ENCODE measurements at places on chromosomes 6 and 20.

DNA sequence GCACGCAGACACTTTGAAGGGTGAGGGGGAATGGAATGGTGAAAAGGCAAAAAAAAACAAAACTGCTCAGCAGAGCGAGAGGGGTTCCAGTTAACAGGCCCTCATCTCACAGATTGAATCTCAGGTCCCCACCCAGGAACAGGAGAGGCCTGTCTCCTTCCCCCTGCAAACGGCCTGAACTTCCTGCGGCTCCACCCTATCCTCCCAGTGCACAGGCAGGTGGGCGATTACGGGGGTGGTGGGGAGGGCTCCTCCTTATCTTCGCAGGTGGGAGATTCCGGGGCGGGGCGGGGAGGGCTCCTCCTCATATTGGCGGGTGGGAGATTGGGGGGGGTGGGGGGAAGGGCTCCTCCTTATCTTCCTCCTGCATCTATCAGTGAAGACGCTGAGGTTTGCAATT is 129.0 kb downstream of the SOX4 start:
- DNase-seq, result no peak

DNA sequence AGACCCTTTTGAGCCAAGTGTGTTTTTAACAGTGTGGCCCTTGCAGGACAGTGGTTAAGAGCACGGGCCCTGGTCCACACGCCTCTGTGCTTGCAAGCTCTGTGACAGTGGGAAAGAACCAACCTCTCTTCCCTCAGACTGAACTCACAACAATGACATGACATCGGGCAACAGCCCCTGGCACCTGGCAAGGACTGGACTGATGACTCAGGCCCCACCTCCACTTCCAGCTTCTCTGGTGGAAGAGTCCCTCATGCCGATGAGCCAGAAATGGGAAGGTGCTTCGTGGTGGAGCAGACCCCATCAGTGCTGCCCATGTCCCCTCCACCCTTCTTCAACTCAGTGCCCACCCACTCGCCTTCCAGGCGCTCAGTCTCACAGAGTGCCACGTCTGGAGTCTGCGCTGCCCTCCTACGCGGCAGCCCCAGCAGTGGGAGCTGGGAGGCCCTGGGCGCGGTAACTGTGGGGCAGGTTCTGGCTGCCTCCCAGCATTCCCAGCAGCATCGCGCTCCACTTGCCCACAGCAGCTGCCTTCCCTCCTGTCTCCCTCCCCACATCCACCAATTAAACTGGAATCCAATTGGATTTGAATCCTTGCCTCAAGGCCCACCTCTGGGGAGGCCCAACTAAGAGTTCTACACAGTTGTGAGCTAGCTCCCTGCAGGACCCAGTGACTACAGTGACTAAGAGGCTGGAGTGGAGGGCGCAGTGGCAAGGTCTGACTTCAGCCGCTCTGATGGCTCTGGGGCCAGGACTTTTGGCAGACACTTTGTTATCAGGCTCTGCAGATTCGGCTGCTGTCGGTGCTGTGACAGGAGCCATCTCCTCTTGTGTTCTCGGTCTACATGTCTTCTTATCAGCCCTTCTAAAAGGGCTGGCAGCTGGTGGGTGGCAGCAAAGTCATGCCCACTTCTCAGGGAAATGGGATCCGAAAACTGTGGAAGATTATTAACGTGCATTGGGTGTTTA is 156.8 kb upstream of the MLN start:
- DNase-seq, result no peak

DNA sequence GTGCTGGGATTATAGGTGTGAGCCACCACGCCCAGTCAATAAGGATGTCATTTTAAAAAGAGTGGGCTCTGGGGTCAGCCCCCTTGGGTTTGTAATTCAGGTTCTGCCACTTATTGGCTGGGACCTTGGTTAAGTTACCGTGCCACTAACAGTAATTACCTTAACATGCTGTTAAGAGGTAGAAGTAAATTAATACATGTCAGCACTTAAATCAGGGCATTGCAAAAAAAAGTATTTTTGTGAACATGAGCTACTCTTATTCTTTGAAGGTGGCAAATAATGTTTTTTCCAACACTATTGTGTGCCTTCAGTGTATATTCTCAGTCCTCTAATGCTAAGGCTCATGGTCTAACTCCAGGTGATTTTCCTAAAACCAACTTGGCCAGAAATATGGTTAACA is 109.5 kb downstream of the F13A1 start:
- no peak for DNase-seq

GRCh38 chr6:138597336-138597735 is 98.0 kb upstream of the NHSL1 start:
- DNase-seq, result no peak

GRCh38 chr6:20811109-20811761 is 277.0 kb downstream of the CDKAL1 start:
- no peak for DNase-seq

DNA sequence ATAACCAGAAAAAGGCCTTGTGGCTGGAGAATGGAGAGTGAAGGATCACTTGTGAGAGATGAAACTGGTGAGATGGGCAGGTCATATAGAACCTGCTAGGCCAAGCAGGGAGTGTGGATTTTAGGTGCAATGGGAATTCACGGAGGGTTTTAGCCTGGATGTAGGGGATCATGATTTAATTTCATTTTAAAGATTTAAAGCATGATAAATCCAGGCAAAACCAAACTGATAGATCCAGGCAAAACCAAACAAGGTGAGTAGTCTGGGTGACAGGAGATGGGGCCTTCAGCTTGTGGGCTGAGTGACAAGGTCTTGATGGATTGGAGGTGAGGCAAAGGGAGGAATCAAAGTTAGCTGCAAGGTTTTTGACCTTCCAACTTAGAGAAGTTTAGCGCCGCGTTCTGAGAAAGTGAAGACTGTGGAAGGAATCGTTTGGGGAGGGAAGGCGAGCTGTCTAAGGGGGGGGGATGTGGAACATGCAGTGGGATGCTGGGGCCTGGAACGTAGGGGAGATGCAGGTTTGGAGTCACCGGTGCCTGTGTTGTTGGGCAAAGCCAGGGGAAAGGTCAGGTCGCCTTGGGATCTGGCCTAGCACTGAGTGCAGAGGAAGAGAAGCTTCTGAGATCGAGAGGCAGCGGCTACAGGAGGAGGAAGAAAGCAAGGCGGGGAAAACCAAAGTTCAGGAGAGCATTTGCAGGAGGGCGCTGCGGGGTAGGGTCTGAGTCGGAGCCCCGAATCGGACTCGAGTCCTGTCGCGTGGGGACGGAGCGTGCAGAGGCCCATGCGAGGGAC is 1.3 kb upstream of the PLCG1 start:
- DNase-seq, result peak; percentile 59

DNA sequence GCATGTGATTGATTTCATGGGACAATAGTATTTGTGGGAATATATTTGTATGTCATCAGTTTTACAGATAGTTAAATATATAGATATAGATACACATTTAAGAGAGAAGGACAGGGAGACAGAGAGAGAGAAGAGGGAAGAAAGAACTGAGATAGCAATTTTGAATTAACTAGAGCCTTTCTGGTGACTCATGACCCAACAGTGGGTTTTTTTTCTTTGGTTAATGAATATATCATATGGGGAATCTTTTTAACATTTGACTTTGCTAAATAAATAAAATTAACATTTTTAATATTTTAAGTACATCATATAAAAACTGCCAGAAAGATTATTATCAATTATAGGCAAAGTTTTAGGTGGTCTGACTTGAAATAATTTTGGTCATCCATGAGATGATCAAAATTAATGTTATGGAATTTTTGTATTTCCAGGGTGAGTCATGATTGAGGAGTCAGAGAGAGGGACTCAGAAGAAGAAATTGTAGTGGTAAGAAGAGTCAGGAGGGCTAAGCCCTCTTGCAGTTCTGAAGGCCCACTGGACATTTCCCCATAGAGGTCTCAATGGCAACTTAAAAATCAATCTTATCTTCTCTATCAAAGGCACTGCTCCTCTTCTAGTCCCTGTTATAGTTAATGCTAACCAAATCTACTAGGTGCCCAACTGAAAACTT is 508.1 kb upstream of the MAP3K7 start:
- DNase-seq, result no peak

GRCh38 chr6:133160536-133160935 is 80.6 kb upstream of the EYA4 start:
- no peak for DNase-seq

DNA sequence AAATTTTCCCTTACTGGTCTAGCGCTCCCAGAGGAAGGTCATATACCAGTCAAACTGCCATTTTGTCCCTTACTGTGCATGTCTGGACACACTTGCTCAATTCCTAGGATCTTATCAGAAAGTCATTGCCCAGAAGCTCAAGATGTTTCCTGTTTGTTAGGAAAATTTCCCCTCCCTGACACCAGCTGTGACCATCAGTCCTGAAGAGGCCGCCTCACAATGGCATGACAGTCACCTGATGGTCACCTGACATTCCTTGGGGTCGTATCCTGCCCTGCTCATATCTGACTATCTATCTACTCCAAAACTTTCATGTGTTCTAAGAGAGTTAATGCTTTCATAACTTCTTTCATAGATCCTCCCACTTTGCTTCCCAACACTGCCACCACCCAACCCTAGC is 219.9 kb downstream of the OTOR start:
- DNase-seq, result no peak

- DNase-seq, result no peak
These were observed 38.3 kb upstream of the ID1 start for GRCh38 chr20:31566658-31567379.

DNA sequence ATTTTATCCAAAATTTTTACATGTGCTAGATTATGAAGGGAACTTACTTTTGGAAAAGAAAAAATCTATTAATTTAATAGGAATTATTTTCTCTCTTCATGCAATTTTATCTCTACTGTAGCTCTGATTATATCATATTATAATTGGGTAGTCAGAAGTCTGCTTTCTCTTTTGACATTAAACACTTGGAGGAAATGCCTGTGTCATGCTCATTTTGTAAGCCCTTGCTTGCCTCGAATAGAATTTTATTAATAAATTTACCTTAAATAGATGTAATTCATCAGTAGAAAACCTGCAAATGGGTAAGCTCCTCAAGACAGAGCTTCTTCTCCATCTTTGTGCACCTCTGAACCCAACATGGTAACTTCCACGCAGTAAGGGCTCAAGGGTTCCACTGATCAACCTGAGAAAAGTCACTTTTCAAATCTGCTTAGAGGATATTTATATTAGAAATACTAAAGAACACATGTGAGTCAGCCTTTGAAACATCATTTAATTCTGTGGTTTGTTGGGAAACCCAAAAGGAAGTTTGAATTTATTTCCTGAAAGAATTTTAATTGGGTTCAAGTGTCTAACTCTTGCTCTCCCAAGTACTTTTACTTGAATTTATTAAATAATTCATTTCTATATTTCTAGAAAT is 266.0 kb downstream of the ALDH8A1 start:
- DNase-seq, result no peak

- DNase-seq, result no peak
These were observed 22.3 kb upstream of the SMOC2 start for GRCh38 chr6:168418711-168419121.

DNA sequence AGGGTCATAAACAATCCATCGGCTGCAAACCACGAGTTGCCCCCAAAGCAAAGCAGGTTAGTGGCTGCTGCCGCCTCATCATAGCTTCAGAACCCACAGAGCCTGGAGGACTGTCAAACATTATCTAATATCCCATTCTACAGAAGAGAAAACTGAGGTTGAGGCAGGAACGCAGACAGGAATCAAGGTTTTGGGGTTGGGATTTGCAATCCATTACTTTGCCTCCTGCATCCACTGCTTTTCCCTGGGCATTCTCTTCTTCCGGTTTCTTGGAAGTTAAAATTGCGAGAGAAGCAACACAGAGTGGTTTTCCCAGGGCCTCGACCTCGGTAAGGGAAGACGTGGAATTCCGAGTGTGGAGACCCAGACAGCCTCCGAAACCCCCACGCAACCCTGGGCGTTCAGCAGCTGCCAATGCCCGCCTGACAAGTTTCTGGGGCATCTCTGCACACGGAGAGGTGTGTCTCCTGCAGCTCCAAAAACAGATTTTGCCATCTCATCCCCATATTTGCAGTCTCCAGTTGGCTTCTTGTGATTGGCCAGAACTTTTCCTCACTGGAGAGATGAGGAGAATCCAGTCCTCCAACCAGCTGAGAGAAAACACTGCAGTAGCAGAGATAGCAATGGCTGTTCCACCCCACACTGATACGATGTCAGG is 45.5 kb upstream of the SNAP25 start:
- DNase-seq, result no peak

- DNase-seq, result no peak
These were observed 586 bp upstream of the NQO2 start for GRCh38 chr6:2998998-2999617.

DNA sequence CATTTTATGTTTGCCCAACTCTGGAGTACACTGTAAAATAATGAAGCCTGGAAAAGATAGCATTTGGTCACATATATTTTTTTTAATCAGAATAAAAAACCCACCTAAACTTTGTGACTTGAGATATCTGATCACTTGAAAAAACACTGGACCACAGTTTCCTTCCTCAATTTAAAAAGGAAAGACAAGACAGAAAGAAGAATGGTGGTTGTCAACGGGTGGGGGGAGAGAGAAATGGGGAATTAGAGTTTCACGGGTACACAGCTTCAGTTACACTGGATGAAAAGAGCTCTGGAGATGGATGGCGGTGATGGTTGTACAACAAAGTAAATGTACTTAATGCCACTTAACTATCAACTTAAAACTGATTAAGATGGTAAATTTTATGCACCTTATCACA is 14.7 kb upstream of the DST start:
- no peak for DNase-seq

DNA sequence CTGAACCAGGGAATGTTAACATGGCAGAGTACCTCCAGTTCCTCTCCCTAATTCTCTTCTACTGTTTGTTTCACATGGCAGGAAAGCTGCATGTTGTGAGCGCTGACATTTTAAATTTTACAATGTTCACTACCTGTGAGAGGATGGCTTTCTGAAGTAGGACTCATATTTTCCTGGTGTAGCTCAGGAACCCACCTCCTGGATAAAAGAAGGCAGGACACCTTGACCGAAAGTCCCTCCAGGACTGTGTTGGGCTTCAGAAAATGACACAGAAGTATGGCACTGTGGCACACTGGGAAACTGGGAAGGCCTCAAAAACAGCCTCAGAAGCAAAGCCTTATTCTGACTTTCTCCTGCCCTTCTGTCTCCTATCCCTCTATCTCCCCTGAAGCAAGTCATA is 33.3 kb downstream of the PTPRK start:
- DNase-seq, result no peak

GRCh38 chr6:145789443-145789842 is 25.2 kb downstream of the FBXO30 start:
- no peak for DNase-seq
